ENCODE measurements at places on chromosomes 7 and 10. TPM values are rescaled to one million over a fixed set of nuclear protein-coding genes. Genes with fewer than 3 reads are reported as not detected.
A peak's percentile ranks its signal among the peaks of the same experiment; 100 is the strongest.

- DNase-seq = peak; percentile 64
These were observed 15.1 kb upstream of the ZNF273 start for GRCh38 chr7:64887756-64888508.

DNA sequence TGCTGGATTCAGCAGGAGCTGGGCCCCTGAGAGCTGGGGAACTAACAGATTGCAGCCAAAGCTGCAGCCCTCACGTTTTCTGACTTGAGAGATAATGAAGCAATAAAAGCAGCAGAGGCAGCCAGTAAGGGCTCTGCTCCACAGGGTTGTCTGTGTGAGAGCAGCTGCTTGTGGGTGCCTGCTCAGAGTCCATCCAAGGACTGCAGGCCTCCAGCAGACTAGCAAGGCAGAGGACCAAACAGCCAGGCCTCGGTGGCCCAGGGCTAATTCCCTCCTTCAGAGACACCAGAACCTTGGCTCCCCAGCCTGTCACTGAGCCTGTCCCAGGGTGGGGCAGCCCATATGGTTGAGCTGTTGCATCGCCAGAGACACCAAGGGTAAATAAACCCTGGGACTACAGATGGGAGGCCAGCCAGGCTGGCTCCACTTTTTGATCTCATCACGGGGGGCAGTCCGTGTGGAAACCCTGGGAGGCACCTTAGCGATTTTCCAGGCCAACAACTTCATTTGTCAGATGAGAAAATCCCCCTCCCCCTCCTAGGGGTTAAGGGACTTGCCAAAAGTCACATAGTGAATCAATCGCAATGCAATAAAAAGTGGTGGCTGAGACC, 229.2 kb downstream of the WDR11 start:
- DNase-seq = no peak

DNA sequence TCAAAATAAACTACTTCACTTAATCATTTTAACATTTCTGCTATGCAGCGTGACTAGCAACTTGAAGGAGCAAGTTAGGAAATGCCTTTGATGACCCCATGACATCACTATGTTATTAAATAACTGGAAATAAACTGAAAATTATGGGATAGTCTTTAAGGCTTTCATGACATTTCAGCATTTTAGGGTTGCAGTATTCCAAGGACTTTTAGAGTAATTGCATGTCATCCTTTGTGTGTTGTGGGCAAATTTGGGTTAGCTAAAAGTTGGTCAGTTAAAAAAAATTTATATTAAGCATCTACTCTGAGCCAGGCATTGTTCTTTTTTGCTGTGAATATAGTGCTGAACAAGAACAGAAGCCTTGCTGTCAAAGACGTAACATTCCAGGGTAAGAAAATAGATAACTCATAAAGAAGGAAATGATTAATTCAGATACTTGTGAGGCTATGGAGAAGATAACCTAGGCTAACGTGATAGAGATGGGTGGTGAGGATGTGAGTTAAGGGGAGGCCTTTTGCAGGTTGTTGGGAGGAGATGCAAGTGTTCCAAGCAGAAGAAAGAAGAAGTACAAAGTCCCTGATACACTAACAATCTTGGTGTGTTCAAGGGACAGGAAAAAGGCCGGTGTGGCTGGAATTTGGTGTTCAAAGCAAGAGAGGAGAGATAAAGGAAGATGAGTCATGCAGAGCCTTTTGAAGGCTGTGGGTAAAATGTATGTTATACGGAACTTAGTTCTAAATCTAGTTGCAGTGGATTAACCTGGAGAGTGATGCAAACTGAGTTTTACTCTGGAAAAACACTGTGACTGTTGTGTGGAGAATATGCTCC, 610.2 kb downstream of the AUTS2 start:
- no peak for DNase-seq

DNA sequence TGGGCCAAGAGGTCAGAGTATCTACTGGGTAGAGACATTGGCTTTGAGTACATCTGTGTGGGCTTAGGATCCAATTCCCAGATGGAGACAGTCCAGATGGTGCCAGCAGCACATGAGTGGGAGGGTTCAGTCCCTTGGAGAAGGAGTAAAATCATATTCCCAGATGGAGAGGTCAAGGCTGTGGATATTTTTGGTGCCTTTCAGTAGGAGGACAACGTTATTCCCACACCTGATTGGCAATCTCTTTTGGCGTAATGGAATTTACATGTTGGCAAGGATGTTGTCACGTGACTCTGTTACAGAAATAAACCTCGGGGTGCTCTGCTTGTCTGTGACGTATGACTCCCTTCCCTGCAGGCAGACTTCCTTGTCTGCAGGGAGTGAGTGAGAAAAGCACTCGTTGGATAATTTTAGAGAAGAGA, 27.6 kb downstream of the NPS start:
- no peak for DNase-seq

The AZGP1 gene
- 133 TPM for total RNA-seq

The PTF1A gene
- 48.3 TPM for total RNA-seq

GRCh38 chr10:17648243-17649035, 4.5 kb downstream of the STAM start:
- no peak for DNase-seq

GRCh38 chr10:119728172-119728800, 2.4 kb downstream of the INPP5F start:
- no peak for DNase-seq

- peak; percentile 13 for DNase-seq
These were observed 750.7 kb upstream of the SORCS1 start for GRCh38 chr10:107915215-107915610.

Data from body of pancreas (tissue), 4 donors.